Stimulated activated CD4-positive, alpha-beta T cell treated with anti-CD3 and anti-CD28 coated beads, TNF-alpha, amount 100 ng/mL, for 4 hours (primary cell): ENCODE measurements at places on chromosomes 13 and 19.

- DNase-seq: no peak
These were observed 465.1 kb upstream of the PCDH20 start for GRCh38 chr13:61880578-61881283.

DNA sequence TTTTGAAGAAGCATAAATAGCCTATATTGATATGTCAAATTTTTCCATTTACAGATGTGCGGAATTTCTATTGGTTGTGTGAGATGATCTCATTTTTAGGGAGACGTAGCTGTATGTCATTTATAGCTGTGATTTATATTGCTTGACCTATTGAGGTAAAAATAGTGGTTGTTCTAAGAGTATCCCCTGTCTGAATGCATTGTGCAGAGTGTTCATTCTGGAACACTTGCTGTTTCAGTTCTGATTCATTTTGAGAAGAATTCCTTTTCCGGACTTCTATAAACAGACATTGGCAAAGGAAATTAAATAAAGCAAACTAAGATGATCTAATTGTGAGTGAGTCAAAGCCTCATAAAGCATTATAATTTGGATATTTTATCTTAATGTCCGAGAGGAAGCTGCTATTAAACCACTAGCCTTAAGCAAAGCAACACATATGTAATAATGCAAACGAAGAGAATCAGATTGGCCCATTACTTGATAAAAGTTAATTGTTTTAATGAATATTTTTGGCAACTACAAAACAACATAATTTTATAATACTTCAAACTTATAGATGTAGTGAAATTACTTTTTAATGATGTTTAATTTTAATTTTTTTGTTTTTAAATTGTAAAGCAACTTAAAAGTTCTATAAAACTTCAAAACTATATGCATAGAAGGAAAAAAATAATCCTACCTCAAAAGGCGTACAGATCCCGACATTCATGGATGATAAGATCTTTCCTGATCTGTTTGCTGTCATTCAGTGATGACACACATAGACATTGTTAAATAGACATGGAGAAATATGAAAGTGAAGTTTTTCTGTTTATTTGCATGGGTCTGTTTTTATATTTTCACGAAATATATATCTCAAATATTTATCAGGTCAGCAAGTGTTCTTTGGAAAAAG lies 942.6 kb upstream of the SLC10A2 start:
- no peak for DNase-seq

GRCh38 chr13:73702419-73703071 lies 431.7 kb downstream of the KLF12 start:
- no peak for DNase-seq

DNA sequence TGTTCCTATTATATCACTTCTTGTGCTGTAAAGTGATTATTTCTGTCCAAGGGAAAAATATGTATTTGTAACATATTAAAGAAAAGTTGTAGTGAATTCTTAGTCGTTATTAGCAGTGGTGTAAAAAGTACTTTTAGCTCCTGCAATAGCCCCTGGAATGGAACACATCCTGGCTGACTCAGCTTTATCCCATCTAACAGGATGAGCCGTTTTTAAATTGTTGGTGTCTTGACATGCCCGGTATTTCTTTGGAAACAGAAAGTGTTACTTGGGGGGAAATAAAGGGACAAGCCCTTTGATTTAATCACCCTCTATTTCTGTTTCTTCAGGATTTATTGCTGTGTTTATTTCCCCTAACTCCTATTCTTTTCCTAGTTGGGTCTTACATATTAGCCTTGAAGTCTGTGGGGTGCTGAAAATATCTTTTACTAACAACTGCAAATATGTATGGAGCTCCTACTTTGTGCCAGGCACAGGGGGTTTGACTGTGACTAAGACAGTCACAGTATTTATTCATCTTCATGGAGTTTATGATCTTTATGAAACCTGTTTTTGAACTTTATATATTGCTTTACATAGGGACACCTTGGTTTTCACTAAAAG lies 17.9 kb downstream of the COG3 start:
- no peak for DNase-seq
